ENCODE measurements at places on chromosomes 3 and 15.

- no peak for DNase-seq
Observed at GRCh38 chr3:112019716-112020115, 14.8 kb upstream of the TMPRSS7 start.

- DNase-seq: no peak
Observed at GRCh38 chr3:175932586-175932985, 1073.5 kb downstream of the NAALADL2 start.

GRCh38 chr3:17372362-17373210 lies 369.8 kb downstream of the TBC1D5 start:
- DNase-seq: no peak

- no peak for DNase-seq
Observed at GRCh38 chr3:100833483-100833882, 124.2 kb downstream of the TFG start.

GRCh38 chr3:137642831-137643230 lies 121.3 kb upstream of the SOX14 start:
- DNase-seq: no peak

DNA sequence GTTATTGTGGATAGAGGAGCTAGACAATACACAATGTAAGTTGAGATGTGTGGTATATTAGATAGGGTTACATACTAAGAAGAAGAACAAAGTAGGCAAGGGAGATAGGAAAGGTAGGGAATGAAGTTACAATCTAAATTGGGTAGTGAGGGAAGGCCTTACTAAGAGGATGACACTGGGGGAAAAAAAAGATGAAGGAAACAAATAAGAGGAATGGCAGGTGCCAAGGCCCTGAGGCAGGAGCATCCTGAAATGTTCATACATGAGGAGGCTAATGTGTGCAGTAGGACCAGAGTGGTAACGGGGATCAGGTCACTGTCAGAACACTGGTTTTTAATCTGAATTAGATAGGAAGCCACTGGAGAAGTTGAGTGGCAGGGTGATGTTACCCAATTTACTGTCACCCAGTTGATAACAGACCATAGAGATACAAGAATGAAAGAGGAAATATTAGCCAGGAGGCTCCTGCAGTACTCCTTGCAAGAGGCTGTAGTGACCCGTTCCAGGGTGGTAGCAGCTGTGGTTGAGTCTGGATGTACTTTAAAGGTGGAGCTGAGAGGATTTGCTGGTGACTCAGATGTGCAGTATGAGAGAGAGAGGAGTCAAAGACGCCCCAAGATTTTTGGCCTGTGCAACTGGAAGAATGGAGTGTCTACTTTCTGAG lies 14.4 kb downstream of the RTP1 start:
- DNase-seq: no peak

DNA sequence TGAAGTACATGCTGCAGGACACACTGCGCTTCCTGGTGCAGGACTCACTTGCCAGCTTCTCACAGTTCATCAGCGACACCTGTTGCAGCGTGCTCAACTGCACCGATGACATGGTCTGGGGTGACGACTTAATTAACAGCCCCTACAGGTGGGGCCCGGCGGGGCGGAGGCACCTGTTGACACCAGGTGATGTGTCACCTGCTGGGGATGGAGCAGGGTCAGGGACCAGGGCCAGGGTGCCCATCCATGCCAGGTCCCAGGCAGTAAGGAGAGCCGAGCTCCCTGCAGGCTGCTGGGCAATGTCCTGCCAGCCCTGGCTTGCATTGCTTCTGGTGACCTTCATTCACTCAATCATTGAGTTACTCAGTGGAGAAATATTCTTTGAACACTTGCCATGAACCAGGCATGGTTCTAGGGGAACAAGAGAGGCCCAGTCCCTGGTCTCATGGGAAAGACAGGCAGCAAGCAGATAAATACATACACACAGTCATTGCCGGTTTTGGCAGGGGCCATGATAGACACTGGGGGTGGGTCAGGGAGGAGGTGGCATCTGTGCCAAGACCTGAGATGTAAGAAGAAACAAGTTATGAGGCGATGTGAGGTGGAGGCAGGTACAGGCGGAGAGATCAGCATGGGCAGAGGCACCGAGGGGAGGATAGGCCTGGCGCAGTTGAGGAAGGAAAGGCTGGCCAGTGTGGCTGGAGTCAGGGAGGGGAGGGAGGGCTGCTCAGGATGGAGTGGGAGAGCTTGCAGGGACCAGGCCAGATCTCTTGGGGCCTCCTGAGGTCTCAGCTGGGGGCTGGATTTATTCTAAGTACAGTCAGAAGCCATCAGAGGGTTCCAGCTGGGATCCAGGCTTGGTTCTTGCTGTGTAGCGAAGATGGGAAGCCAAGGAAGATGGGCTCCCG lies 30.8 kb downstream of the DNAH1 start:
- DNase-seq: no peak

DNA sequence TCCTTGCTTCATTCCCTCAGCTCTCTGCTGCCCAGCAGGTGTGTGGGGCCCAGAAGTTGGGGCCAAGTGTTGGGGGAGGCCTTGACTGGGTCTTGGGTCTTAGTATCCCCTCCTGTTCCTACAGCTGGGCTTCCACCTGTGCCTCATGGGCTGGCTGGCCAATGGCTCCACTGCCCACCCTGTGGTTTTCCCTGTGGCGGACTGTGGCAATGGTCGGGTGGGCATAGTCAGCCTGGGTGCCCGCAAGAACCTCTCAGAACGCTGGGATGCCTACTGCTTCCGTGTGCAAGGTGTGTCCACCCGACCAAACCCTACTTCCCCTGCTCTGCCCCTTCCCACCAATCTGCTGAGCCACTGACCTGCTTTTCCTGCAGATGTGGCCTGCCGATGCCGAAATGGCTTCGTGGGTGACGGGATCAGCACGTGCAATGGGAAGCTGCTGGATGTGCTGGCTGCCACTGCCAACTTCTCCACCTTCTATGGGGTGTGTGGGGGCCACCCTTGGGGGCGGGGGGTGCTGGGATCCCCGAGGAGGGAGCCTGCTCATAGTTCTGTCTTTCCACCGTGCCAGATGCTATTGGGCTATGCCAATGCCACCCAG lies 10.9 kb downstream of the NT5DC2 start:
- no peak for DNase-seq

DNA sequence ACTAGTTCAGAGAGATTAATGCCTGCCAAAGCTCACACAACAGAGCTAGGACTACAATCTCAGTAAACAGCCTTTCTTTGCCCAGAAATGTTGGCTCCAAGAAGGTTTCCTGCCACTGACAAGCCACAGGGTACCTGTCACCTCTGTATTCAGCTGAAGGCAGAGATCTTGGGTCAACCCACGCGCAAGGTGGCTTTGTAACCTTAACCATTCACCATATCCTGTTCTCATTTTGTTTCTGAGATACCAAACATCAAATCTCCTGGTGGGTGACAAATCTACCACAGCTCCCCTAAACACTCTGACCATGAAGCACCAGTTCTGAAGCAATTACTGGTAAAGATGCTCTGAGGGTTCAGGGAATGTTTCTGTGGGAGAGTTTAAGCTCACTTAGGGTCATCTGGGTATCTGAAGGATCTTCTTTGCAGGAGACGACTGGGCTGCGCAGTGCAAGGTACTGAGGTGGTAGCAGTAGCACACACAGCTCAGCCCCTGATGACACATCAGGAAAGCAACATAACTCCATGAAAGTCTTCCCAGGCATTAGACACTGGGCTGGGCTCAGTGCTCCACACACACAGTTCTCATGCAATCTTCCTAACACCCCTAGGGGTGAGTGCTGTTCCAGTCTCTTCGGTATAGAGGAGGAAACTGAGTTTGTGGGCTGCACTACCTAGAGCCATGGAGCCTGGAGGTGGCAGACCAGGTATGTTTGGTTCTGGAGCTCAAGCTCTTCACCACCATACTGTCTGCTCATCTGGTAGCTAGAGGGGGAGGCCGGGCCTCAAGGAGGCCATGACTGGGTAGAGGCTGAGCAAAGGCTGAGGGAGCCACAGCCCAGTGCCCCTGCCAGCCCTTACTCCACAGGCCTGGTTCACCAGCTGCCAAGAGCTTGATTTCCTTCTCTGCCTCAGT lies 7.7 kb downstream of the CXCR6 start:
- no peak for DNase-seq

DNA sequence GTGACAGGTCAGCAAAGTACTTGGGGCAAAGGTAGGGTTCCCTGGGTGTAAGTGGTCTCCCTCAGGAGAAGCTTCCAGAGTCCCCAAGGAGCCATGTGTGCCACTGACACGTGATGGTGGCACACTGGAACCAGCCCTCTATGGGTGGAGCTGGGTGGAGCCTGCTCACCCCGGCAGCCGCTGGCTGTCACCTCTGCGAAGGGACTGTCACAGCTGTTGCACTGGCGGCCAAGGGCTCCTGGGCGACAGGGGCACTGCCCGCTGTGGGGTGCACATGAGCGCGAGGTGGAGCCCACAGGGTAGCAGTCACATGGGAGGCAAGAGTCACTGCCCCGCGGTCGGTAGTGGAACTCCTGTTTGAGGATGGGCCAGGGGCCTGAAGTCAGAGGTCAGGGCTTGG lies 12.0 kb downstream of the CELSR3 start:
- no peak for DNase-seq

- DNase-seq: no peak
Observed at GRCh38 chr15:32701863-32702262, 15.9 kb upstream of the GREM1 start.

GRCh38 chr15:51097553-51098330 lies 3.0 kb upstream of the TNFAIP8L3 start:
- DNase-seq: no peak

- no peak for DNase-seq
Observed at GRCh38 chr15:64865126-64865997, 23.6 kb downstream of the PLEKHO2 start.

DNA sequence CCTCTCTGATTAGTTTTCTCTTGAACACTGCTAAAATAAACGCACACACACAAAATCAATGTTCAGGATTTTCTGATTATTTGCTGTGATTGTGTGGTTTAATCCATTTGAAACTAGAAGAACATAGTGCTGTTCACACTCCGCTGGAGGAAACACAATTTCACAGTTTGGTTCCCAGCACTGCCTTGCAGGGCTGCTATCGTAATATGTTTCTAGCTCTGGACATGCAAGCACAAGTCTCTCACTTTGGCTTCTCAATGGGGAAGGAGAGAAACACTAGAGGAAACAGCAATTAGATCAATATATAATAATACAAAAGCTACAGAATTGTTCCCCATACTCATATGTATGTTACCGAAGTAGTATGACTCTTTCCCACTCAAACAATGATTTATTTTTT lies 299.5 kb downstream of the NSUN3 start:
- no peak for DNase-seq

- DNase-seq: no peak
Observed at GRCh38 chr3:52433328-52433995, 11.4 kb downstream of the SEMA3G start.

GRCh38 chr3:144429719-144430121 lies 458.1 kb downstream of the DIPK2A start:
- DNase-seq: no peak

DNA sequence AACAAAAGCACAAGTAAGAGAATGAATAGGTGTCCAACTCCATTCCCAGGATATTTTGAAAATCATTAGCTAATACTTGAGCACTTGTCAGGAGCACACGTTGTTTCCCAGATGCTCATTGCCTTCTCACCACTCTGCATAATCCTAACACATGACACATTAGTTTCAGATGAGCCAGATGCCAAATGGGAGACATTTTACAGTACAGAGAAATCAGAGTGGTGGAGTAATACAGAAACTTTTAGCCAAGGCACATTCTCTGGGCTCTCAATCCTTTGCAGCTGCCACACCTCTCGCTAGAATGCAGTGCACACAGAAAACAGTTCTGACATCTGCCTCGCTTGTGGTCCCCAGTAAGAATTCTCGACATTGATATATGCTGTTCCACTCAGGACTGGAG lies 76.6 kb downstream of the P3H2 start:
- DNase-seq: no peak

DNA sequence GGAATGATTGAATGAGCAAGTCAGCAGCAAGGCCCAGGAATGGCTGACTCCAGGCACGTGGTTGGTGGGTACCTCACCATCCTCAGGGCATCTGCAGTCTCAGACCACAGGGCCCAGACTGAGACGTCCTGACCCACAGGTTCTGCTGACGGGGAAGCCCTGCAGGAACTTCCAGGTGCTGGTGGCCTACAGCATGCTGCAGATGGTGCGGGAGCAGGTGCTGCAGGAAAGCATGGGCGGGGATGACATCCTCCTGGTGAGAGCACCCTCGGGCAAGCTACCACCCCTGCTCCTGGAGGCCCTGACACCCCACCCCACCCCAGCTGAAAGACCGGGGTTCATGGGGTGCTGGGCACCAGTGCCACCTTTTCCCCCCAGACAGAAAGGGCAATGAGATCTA lies 14.1 kb downstream of the TBC1D21 start:
- no peak for DNase-seq

DNA sequence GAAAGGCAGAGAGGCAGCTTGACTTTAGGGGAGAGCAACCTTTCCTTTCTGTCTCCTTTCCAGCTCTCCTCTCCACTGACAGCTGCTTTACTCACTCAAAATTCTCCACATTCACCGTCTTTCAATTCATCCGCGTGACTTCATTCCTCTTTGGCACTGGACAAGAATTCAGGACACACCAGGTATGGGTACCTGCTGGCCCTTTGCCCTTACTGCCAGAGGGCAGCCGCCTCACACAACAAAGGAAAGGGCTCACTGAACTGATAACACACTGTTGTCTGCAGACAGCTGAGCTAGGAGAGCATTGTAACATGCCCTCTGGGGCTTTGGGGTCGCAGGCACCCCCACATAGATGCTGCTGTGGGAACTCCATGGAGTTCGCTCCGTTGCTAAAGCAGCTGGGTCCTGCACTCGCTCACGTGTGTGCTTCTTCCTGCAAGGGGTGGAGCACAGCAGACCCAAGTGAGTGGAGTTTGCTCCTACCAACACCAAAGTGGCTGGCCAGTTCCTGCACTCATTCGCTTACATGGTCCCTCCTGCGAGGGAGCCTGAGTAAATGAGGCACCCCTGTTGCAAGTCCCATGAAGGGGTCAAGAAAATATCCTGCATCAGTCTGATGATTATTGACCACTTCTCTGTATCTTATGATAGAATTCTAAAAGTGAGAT lies 79.0 kb upstream of the SGO1 start:
- DNase-seq: no peak

- DNase-seq: no peak
Observed at GRCh38 chr3:73536952-73537351, 87.8 kb downstream of the PDZRN3 start.

DNA sequence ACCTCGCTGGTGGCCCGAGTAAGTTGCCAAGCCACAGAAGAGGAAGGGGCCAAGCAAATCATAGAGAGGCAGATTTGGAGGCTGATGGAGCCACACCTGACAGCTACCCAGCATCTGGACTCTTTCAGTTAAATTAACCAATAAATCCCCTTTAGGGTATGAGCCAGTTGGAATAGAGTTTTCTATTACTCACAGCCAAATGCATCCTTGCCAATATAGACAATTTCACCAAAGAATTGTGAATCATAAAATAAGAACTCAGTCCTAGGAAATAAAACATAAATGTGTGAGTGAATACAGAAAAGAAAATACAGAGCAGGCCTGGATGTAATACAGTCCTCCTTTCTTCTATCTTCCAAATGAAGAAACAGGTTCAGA lies 161.6 kb upstream of the ANKRD28 start:
- no peak for DNase-seq

GRCh38 chr3:169269005-169269404 lies 394.5 kb downstream of the MECOM start:
- no peak for DNase-seq

All from HS-27A (cell line).